ENCODE measurements at places on chromosomes 7 and 10. TPM values are rescaled to one million over a fixed set of nuclear protein-coding genes. Genes with fewer than 3 reads are reported as not detected.

DNA sequence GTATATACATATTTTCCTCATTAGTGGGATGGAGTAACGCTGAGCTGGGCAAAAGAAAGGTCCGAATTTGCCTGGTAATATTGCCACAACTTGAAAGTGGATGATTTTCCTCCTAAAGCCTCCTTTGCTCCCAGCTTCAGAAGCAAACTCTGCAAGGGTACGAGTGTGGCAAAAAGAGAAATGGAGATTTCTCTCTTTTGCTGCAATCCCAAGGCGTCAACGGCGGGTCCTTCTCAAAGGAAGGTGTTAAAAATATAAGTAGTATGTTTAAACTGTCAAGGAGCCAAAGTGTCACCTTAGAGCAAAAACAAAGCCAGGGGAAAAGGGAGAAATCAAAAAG, 12.4 kb upstream of the HOXA2 start:
- no peak overlapping the region for H3K27ac ChIP-seq
- H3K36me3 ChIP-seq: no peaks in the 10 kb centered on the region
- no peak overlapping the region for H3K4me3 ChIP-seq
- H3K27me3 ChIP-seq: peaks cover 5% of the 10 kb centered on the region
- no peaks in the 10 kb centered on the region for H3K4me1 ChIP-seq

The TCERG1L gene
- 0.06 TPM for total RNA-seq

DNA sequence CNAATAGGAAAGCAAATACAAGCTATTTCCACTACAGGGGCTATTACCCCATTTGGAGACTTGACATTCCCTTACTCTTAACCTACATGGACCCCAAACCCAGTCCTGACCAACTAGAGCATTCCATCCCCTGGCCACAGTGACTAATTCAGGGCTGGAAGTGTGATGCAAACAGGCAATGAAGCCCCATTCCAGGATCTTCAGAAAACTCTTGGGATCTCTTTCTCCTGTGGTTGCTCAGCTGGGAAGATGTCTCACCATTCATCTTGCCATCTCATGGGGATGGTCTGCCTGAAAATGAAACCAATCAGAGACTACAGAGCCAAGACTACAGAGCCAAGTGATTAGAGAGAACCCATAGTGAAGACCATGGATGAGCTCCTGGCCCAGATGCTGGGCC, 206.2 kb downstream of the ZNF365 start:
- H3K27me3 ChIP-seq: no peaks in the 10 kb centered on the region
- no peak overlapping the region for H3K27ac ChIP-seq
- no peak for DNase-seq
- H3K4me3 ChIP-seq: no peak overlapping the region
- H3K36me3 ChIP-seq: no peaks in the 10 kb centered on the region
- H3K4me1 ChIP-seq: no peaks in the 10 kb centered on the region

The PLEKHS1 gene
- not detected for total RNA-seq

- H3K4me3 ChIP-seq: no peak overlapping the region
- H3K27ac ChIP-seq: no peak overlapping the region
- H3K4me1 ChIP-seq: no peaks in the 10 kb centered on the region
- no peaks in the 10 kb centered on the region for H3K36me3 ChIP-seq
- no peaks in the 10 kb centered on the region for H3K27me3 ChIP-seq
Measured at GRCh38 chr10:103703941-103704919, 151.1 kb downstream of the SH3PXD2A start.
